ENCODE measurements at places on chromosomes 6 and 20.
A peak's percentile ranks its signal among the peaks of the same experiment; 100 is the strongest.

DNA sequence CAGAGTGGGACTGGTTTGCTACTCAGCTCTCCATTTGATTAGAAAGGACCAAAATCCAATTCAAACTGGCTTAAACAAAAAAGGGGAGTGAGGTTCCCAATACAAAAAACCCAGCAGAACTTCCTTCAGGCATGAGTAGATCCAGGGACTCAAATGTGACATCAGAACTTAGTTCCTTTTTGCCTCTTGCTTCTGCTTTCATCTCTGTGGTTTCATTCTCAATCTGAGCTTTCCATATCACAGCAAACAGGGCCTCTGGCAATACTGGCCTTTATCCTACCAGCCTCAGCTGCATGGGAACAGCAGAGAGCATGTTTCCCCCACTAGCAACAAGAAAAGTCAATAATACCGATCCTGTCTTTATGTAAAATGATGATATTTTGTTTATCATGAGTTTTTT, 28.6 kb upstream of the PRELID3B start:
- H3K36me3 ChIP-seq, result no peaks in the 10 kb centered on the region
- H3K4me3 ChIP-seq, result no peak overlapping the region
- DNase-seq, result no peak
- no peaks in the 10 kb centered on the region for H3K4me1 ChIP-seq

- peak overlapping the region; percentile 90 for H3K27ac ChIP-seq
- no peaks in the 10 kb centered on the region for H3K27me3 ChIP-seq
- no peak for DNase-seq
- H3K4me1 ChIP-seq, result peaks cover 79% of the 10 kb centered on the region
- H3K4me3 ChIP-seq, result no peak overlapping the region
- no peaks in the 10 kb centered on the region for H3K36me3 ChIP-seq
These were observed 39.7 kb downstream of the ZMYND8 start for GRCh38 chr20:47316776-47317126.

DNA sequence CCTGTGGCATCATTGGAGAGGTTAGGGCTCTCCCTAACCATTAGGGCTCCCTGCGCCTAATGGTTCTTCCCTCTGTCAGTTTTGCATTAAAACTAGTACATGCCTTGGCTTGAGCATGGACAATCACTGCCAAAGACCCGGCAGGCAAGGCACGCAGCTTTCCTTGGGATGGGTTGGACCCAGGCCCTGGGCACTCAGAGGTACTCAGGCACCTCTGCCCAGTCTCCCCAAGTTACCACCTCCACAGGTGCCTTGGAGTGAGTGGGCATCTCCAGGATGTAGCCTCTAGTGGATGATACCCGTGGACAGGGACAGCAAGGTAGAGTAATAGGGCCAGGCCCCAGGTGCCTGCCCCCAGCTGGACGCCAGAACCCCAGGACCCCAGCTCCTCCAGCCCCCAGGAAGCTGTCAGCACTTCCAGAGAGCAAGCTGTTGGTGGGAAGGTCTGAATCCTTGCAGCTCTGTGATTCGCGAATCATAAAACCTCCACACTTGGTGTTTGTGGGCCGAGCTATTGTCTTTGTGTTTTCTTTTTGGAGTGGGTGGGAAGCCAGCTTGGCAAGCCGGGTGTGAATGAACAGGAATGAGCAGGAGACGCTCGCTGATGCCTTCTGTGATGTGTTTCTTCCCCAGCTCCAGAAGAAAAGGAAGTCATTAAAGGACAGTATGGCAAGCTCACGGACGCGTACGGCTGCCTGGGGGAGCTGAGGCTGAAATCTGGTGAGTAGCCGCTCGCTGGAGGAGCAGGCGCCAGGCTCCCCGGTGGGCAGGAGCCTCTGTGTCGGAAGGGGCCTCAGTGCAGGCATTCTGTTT, 35.1 kb downstream of the SYNJ2 start:
- H3K4me1 ChIP-seq, result no peaks in the 10 kb centered on the region
- H3K27me3 ChIP-seq, result no peaks in the 10 kb centered on the region
- DNase-seq, result peak; percentile 53

GRCh38 chr6:166862287-166862977, 93.9 kb downstream of the RNASET2 start:
- H3K4me3 ChIP-seq, result peak overlapping the region; percentile 55
- H3K36me3 ChIP-seq, result no peaks in the 10 kb centered on the region
- H3K27me3 ChIP-seq, result no peaks in the 10 kb centered on the region
- no peak overlapping the region for H3K27ac ChIP-seq
- DNase-seq, result no peak

- peak overlapping the region; percentile 84 for H3K27ac ChIP-seq
- peaks cover 28% of the 10 kb centered on the region for H3K4me1 ChIP-seq
- no peak for DNase-seq
- H3K4me3 ChIP-seq, result no peak overlapping the region
- H3K36me3 ChIP-seq, result peaks cover 59% of the 10 kb centered on the region
- H3K27me3 ChIP-seq, result no peaks in the 10 kb centered on the region
These were observed 57.4 kb downstream of the MOCS1 start for GRCh38 chr6:39876826-39877225.

- no peak for DNase-seq
- H3K4me1 ChIP-seq, result no peaks in the 10 kb centered on the region
- no peak overlapping the region for H3K27ac ChIP-seq
- H3K4me3 ChIP-seq, result no peak overlapping the region
- H3K36me3 ChIP-seq, result no peaks in the 10 kb centered on the region
- no peaks in the 10 kb centered on the region for H3K27me3 ChIP-seq
These were observed 92.6 kb upstream of the SOX4 start for GRCh38 chr6:21501021-21501354.

GRCh38 chr20:31869942-31870725, at the start of the genes DUSP15 and TTLL9:
TSS of gene DUSP15 (minus strand) at chr20:31870527. CDS start at chr20:31870337, 190 bp downstream.
TSS of gene TTLL9 (plus strand) at chr20:31870634. CDS start at chr20:31871127, 493 bp downstream.
- H3K27ac ChIP-seq, result peak within 1 kb of the TSS; percentile 78
- H3K36me3 ChIP-seq, result no peaks in the 10 kb centered on the region
- H3K27me3 ChIP-seq, result no peaks in the 10 kb centered on the region
- H3K4me3 ChIP-seq, result peak within 1 kb of the TSS; percentile 73

DNA sequence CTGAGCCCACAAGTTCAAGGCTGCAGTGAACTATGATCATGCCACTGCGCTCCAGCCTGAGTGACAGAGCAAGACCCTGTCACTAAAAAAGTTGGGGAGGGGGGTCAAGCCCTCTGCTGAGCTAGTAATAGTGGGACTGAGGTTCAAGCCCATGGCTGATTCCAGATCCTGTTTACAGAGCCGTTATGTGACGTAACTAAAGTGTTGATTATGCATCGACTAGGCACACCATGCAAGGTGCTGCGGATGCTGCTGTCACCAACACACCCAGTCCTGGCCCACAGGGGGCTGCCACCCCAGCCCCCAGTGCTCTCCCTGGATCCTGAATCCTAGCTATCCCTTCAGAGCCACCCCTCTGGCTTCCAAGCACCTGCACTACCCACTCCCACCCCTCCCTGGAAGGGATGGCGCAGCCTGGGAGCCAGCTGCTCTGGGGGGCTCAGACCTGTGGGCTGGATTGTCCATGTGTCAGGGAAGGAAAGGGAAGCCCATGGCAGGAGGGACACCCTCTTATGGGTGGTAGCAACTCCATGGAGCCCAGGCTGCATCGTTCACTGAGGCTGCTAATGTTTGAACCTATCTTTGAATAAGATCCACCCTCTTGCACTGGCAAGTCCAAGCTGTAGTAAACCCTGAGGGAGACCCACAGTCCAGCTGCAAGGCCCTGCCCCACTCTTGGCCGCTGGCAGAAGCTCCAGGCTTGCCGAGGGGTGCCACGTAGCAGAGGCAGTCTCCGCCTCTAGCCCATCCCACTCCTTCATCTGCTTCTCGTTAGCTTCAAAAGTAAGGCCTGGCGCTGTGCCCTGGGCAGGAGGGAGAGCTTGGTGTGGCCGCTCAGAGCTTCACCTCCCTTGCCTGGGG, 95.0 kb downstream of the SNX5 start:
- peak; percentile 91 for DNase-seq
- peak overlapping the region; percentile 38 for H3K27ac ChIP-seq
- peaks cover 38% of the 10 kb centered on the region for H3K4me1 ChIP-seq
- no peaks in the 10 kb centered on the region for H3K36me3 ChIP-seq
- H3K4me3 ChIP-seq, result peak overlapping the region; percentile 17

Measured in tibial artery (tissue), 4 donors.